ENCODE measurements at places on chromosomes 16 and 17.

- DNase-seq, result no peak
Measured at GRCh38 chr17:12310811-12311210, 290.1 kb downstream of the MAP2K4 start.

- no peak for DNase-seq
Measured at GRCh38 chr16:19380328-19380727, 37.4 kb upstream of the TMC5 start.

DNA sequence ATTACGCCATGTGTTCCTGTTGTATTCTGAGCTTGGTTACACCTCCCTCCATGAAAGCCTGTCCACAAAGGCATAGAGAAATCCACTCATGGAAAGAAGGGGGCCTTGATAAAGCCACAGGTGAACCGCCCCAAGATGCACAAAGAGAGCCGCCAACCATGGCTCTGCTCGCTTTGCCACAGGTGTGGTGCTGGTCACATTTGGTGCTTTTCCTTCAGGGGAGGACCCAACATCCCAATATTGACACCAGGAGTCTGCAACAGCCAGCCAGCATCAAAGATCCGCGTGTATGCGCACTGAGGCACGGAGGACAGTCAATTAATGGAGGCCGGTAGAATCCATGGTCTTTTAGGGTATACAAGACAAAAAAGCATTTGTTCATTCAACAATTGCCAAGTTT lies 7.3 kb downstream of the ABCA3 start:
- DNase-seq, result no peak

DNA sequence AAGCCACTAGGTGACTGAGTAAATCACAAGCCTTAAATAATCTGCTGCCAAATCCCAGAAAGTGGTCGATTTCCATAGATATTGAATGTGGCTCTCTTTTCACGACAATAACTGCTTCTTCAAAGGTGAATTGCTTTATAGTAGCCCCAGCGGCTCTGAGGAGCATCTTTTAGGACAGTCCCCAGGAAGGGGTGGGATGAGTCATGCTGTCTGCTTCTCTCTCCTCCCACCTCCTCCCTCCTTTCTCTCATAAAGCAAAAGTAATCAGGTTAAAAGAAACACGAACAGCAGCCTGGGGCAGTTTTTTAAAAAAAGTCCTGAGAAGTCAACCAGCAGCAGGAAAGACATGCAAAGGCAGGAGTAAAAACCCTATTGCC lies 1.8 kb downstream of the KIAA0513 start:
- peak; percentile 37 for DNase-seq

DNA sequence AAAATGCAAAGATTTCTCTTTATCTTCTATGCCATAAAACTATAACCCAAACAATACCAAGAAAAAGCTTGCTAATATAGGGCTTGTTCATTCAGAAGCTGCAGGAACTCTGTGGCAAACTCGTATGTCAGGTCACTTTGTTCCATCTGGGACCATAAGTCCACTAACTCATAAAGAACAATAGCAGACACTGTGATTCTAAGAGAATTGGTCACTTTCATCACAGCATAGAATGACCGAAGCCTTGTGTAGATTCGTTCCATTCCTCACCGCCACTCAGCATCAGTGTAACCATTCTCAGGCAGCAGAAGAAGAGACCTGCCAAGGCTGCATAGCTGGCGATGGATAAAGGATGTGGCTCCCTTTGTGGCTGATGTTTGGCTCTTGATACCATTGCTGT lies 30.3 kb upstream of the VAT1L start:
- no peak for DNase-seq

- no peak for DNase-seq
Measured at GRCh38 chr17:21025451-21025850, 17.4 kb downstream of the USP22 start.

DNA sequence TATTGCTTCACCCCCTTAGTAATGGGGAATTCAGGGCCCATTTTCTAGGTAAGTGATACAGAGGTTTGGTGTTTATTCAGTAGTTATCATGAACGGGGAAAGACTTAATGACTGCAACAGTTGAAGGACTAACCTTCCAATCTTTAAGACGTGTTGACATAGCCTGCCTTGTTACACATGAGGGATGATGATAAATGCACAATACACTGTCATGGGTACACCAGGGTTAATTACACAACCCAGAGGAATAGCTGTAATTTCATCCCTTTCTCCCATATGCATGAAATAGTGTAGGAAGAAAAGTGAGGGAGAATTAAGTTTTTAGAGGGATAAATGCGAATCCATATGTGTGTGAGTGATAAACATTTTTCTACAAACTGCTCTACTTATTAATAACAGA lies 10.7 kb downstream of the MYH4 start:
- DNase-seq, result no peak

DNA sequence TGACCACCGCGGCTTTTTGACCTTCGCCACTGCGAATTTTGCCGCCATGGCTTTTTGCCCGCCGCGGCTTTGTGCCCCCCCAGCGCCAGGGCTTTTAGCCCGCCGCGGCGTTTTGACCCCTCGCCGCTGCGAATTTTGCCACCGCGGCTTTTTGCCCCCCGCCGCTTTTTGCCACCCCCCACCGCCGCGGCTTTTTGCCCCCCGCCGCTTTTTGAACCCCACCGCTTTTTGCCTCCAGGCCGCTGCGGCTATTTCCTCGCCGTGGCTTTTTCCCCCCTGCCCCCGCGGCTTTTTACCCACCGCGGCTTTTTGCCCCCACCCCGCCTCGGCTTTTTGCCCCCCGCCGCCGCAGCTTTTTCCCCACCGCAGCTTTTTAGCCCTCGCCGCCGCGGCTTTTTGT lies 134.8 kb upstream of the TP53TG3C start:
- no peak for DNase-seq

DNA sequence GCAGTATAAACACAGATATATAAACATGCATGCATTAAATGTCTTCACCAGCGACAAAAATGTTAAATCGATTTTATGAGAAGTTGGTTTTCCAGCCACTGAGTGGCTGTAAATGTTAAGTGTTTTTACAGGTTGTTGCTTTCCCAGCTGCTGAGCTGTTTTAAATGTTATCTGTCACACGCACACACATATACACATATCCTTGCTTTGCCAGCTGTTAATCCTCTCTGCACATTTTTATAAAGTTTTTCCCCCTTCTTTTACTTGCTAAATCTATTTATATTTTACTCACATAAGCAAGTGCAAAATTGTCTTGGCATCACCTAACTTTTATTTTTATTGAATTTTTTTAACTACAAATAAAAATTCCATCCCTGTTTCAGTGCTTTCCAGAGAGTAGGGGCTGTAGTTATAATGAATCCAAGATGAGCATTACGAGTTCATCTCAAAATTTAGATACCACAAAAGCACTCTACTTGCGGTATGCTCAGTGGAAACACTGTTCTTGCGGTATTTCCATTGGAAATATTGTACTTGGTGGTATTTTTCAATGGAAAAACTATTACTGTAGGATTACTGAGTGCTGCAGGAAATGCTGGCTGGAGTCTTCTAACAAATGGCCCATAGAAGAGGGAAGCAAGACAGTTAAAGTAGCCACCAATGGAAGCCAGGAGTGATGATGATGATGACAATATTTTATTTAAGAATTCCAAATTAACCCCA lies 124.9 kb upstream of the KCNJ16 start:
- DNase-seq, result no peak

DNA sequence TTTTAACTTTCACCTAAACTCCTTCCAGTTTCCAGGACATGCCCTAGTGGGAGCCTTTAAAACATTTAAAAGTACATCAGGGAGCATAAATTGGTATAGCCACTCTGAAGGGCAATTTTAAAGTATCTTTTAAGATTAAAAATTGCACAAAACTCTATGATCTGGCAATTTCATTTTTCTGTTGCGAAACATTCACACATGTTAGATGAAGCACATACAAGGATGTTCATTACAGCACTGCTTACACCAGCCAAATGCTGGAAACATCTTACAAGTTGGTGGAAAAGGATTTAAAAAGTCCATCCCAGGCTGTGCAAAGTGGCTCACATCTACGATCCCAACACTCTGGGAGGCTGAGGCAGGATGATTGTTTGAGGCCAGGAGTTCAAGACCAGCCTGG lies 26.4 kb upstream of the LONP2 start:
- DNase-seq, result no peak

DNA sequence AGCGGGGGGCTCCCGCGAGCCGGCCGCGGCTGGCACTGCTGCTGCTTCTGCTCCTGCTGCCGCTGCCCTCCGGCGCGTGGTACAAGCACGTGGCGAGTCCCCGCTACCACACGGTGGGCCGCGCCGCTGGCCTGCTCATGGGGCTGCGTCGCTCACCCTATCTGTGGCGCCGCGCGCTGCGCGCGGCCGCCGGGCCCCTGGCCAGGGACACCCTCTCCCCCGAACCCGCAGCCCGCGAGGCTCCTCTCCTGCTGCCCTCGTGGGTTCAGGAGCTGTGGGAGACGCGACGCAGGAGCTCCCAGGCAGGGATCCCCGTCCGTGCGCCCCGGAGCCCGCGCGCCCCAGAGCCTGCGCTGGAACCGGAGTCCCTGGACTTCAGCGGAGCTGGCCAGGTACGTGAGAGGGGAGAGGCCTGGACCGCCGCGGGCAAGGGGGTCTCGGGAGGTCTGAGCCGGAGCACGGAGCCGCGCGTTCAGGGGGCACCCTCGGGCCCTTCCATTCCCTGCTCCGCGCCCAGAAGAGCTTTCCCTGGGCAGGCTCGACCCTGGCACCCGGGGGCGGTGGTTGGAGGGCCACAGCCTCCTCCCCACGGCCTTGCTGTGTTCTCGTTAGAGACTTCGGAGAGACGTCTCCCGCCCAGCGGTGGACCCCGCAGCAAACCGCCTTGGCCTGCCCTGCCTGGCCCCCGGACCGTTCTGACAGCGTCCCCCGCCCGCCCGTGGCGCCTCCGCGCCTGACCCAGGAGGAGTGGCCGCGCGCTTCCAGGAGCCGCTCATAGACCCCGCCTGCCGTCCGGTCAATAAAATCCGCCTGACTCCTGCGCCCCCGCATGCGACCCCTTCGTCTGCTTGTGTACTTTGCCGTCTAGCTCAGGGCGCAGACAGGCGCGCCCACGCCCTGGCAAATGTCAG lies 591 bp downstream of the NPW start:
- no peak for DNase-seq

DNA sequence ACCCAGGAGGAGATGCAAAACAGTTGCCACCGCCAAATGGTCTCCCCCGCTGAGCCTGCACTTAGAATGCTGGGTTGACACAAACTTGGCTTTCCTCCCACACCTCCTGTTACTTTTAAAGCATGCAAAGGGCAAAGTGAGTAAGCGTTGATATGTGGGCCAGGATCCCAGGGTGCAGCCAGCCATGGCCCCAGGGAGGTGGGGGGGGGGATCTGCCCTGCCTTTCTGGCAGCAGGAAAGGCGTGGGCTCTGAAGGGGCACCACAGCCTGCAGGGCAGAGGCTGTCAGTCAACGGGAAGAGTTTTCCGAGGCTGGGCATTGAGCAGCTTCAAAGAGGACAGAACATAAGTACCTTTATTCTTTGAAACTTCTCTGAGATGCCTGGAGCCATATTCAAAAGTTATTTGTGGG lies 142.3 kb downstream of the ABCC12 start:
- DNase-seq, result no peak

- no peak for DNase-seq
Measured at GRCh38 chr17:3801792-3802191, 804 bp upstream of the ITGAE start.

GRCh38 chr17:82943339-82943738 lies 103.5 kb upstream of the ZNF750 start:
- no peak for DNase-seq

- DNase-seq, result no peak
Measured at GRCh38 chr16:55647798-55648197, 8.0 kb upstream of the SLC6A2 start.

DNA sequence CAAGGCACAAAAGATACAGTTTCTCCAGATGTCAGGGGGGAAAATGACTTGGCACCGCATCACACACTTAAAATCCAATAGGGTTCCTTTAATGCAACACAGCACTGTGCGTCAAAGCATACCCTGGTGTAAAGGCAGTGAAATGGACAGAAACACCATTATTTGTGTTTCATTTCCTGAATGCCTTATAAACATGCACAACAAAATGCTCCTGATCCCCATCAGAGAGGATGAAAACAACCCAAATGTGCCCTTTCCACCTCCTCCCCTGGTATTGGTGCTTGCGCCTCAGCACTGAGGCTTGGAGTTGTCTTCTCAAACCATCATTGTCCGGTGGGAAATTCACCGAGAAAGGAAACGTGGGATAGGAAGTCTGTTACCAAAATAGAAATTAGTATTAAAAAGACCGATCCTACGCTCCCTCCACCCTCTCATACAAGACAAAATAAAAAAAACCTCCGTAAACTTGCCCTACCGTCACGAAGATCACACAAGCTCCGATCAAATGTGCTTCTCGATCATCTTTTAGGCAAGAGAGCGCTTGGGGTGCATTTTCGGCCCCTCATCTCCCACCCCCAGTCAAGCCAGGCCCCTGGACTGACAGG lies 722 bp downstream of the CDC27 start:
- no peak for DNase-seq

DNA sequence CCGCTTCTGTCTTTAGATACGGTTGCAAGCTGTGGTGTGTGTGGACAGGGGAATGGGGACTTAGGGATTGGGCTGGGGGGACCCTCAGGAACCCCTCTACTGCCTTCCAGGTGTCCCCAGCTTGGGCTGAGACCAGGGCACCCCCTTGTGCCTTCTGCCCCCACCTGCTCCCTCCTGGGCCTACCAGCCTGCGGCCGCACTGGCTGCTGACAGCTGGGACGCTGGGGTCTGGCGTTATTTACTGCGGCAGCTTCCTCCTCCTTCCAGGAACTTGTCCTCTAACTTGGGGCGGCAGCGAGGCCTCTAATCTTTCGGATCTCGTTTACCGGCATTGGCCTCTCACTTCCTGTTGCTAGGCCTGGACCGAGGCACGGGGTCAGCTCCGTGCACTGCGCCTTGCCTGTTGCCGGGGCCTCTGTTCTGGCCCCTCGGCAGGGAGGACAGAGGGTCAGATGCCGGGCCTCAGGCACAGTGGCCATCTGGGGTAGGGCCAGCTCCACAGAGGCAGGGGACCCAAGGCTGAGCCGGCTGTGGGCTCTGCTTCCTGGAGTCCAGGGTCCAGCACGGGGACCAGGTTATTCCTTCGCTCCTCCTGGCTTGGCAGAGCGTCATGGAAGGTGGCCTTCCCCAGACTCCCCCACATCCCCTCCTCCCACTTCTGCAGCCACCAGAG lies 31.8 kb downstream of the TMEM235 start:
- no peak for DNase-seq

DNA sequence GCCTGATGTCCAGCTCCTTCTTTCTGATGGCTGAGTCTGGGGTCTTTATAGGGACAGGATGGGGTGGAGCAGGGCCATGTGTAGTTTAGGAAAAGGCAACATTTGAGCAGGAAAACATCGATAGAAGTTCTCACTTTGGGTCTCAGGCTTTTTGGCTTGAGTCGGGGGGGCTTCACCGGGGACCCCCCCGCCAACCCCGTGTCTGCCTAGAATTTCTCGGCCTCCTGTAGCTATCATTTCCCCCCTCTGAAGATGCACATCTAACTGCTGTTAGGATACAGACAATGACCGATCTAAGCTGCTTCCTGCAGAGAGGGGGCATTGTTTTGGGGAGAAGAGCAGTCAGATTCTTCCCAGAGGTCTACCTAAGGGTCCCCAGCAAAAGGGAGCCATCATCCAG lies 16.7 kb upstream of the ZNHIT3 start:
- no peak for DNase-seq

DNA sequence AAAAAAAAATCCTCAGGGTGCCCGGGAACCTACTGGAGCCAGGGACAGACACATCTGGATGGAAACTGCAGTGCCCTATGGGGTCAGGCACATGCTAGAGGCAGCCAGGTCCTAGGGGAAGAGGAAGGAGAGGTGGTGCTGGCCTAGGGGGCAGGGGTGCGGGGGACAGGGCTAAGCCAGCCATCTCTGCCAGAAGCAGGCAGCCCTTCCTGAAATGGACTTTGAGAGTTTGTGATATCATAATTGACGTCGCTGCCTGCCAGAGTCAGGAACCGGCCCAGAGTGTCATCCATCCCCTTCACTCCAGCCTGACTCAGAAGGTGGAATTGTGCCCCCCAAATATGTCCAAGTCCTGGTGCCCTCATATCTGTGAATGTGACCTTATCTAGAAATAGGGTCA lies 25.0 kb upstream of the BAHCC1 start:
- no peak for DNase-seq
